ENCODE measurements at places on chromosomes 5 and 9.

DNA sequence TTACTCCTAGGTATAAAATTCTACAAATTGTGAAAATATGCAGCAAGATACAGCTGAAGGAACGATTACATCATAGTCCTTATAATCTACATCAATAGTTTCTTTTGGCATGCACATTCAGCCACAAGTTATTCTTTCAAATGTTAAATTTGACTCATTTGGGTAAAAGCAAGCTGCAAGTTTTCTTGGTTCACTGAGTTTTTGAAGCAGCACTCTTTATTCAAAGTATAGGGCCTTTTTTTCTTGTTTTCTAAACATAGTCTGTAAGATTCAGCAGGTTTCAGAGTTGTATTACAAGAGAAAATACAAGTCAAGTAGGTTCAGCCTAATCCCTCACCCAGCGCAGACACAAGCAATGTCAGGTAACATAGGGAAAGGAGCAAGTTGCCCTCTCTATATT lies 981.5 kb downstream of the PTPRD start:
- DNase-seq = no peak

- no peak for DNase-seq
These were observed 103.0 kb upstream of the MAMDC2 start for GRCh38 chr9:69940674-69941073.

DNA sequence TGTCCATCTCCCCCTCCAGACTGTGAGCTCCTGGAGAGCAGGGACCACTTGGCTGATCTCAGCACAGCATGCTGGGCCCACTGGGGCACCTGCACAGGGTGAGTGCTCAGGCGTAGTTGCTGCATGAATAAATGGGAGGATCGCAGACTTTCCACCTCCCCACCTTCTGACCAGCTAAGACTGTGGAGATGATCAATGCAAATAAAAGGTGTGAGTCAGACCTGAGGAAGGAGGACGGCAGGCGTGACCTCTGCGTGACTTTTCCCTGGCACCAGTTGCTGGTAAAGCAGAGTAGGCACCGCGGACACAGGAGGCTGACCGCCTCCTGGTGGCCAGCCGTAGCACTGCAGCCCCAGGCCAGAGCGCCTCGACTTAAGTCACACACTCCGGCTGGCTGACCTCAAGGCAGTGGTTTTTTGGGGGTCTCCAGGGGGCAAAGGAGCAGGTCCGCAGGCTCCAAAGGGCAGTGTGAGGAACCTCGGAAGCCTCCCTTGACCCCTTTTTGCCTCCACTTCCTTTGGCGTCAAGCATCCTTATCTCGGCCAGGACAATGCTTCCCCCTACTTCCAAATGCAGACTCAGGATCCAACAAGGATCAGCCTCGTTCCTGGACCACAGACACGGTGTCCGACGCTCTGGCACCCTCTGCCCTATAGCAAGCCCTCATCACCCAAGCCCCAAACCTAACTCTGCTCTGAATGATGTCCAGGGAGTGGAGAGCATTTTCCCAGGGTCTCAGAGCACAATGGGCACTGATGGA lies 12.7 kb upstream of the TDRD7 start:
- DNase-seq = peak; percentile 34

- DNase-seq = no peak
These were observed 156.6 kb downstream of the AOPEP start for GRCh38 chr9:94882966-94883641.

GRCh38 chr5:61534481-61535267 lies 202.6 kb downstream of the ZSWIM6 start:
- no peak for DNase-seq

Data from head of caudate nucleus (tissue), 42 donors.